ENCODE measurements at places on chromosomes 3 and 15. TPM values are rescaled to one million over a fixed set of nuclear protein-coding genes. Genes with fewer than 3 reads are reported as not detected.

Gene AHSG
- total RNA-seq = not detected

Gene UACA
- 32.9 TPM for total RNA-seq

Gene PCOLCE2
- total RNA-seq = 58.2 TPM

Gene SLC2A2
- not detected for total RNA-seq

Gene AGBL1
- not detected for total RNA-seq

Gene RASGRP1
- 0.42 TPM for total RNA-seq

Gene EFCC1
- 3.0 TPM for total RNA-seq

Gene GOLGA8G
- not detected for total RNA-seq

Gene PPM1M
- 9.0 TPM for total RNA-seq

Gene GLDN
- 10.8 TPM for total RNA-seq

Gene SEMA6D
- total RNA-seq = 19.7 TPM

Gene CXCR6
- 0.59 TPM for total RNA-seq

Gene SI
- total RNA-seq = not detected

DNA sequence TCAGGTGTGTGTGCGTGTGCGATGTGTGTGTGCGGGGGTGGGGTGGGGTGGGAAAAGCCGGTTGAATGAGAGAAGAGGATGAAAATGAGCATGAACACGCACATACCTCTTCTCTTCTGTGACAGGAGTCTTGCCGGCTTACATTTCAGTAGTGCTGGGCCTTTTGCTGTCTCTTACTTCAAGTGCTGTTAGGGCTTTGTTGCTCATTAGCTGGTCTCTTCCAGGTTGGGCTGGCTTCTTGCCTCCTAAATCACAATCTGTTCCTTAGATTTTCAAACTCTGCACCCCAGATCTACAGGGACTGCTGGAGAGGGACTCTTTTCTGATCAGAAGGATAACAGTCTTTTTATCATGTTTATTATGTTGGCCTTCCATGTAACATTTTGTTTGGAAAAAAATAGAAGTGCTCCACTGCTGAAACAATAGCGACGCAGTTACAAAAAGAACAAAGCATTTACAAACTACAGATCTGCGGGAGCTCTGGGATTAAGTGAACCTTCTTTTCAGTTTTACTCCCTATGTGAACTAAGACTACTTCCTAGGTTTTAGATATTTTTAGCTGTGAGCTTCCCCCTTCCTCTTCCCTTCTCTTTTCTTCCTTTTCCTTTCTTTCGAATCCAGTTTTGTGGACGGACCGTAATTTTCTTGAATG is 48.5 kb downstream of the USP13 start:
- DNase-seq = no peak

- no peak for DNase-seq
Measured at GRCh38 chr3:75906555-75907112, 121.3 kb upstream of the ZNF717 start.

GRCh38 chr3:108242776-108243175 is 20.6 kb upstream of the IFT57 start:
- no peak for DNase-seq

GRCh38 chr15:43440721-43441281 is 52.2 kb downstream of the TP53BP1 start:
- DNase-seq = no peak

GRCh38 chr3:46733026-46733800 is 15.5 kb upstream of the PRSS50 start:
- DNase-seq = no peak

- peak; percentile 6 for DNase-seq
Measured at GRCh38 chr3:13251166-13251903, 168.8 kb downstream of the NUP210 start.

- DNase-seq = no peak
Measured at GRCh38 chr15:44394062-44394461, 33.4 kb upstream of the CTDSPL2 start.

DNA sequence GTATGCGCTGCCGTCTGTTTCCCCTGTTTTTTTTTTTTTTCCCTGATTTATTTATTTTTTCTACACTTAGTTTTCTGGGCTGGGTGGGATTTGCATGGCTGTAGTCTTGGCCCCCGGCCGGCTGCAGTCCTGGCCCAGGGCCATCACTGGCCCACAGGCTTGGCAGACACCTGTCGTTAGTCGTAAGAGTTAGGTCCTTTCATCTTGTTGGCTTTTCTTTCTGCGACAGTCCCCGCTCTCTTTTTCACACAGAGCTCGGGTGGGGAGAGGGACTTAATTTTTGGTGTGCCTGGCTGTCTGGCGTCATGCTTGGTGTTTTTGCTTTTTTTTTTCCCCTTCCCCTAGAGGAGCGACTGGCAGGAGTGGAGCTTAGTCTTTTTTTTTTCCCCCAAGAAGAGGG is 183.4 kb downstream of the KLF13 start:
- no peak for DNase-seq

GRCh38 chr3:102006812-102007485 is 157.6 kb downstream of the NFKBIZ start:
- DNase-seq = no peak

DNA sequence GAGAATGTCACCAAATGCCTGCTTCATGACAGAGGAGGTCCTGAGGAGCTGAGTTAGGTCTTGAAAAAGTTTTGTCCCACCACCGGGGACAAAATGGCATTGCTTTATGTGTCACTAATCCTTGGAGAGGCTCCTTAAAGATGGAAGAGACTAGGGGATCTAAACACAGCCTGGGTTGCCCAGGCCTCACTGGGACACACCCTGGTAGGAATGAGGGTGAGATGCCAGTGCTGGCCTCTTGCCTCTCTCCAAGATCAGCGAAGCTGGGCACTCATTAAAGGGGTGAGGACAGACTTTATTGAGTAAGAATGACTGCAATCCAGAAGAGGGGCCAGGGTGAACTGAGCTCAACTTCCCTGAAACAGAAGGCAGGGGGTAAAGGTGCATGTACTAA is 58.5 kb upstream of the KLF13 start:
- DNase-seq = no peak

DNA sequence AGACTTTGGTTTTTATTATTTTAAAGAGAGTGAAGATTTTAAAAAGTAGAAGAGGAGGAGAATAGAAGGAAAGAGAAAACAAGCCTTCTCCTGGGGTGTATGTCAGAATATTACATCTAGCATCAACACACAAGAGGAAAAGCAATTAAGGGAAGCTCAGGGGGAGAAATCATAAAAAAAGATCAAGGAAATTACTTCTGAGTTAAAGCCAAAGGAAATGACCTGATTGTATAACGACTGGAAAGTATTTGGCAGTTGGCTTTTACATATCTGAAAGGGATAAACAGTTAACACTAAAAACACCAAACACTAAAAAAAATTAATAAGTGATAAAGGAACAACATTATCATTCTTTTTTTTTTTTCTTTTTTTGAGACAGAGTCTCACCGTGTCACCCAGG is 58.4 kb downstream of the CPNE4 start:
- DNase-seq = no peak

DNA sequence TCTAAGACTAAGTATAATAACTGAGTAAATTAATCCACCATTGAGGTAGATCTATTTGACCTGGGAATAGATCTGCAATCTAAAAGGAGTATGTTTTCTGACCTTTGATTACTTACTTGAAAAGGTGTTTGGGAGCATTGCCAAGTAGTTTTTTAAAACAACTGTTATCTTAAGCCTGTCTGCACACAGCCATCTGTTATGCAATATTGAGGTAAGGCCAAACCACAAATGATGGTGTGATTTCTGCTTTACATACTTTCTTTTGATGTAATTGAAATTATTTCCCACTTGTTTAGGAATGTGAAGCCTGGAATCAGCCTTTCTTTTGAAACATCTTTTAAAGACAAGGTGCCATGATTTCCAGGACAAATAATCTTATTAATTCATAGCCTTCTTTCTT is 274.0 kb downstream of the BBX start:
- no peak for DNase-seq

DNA sequence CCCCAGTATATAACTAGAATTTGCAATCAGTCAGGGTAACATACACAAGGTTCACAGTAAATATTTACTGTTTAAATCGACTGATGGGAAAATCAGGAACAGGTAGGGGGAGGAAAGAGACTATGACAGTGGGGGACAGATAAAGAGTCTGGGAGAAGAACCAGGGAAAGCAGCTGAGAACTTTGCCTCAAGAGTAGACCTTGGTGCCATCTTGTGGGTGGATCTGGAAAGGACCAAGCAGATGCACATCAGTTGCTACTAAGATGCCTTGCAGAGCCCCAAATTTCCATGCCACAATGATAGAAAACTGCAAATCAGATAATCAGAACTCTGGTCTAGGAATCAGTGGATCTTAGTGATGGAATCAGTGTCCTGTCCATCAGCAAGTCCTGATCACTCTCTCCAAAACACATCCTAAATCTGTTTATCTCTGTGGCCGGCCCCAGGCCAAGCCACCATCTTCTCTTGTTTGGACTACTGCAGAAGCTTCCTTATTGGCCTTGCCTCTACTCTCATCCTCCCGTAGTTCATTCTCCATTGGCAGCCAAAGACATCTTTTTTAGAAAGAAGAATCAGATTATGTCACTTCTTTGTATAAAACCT is 62.7 kb downstream of the PDE8A start:
- DNase-seq = no peak

- DNase-seq = no peak
Measured at GRCh38 chr3:186902154-186902553, 28.2 kb upstream of the ST6GAL1 start.

- DNase-seq = no peak
Measured at GRCh38 chr3:8563597-8563996, 62.0 kb downstream of the LMCD1 start.

DNA sequence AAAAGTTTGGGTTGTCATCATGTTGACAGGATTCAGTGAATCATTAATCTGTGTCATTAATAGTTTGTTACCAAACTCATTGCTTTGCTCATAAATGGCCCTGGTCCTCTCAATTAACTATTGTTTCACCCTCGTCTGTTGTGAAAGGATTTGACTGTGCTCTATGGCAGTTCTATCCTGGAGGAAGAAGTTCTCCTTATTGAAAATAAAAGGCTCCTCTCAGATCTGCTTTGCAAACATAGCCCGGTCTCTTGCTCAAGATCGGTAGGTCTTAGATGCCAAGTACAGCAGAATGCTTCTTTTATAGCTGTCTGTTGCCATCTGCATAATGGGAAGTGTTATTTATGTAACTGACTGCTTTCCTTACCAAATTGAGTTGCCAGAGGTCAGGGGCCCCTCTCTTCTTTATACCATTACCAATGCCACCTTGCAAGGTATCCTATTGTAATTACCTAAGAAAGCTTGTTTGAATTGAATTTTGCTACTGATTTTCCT is 146.5 kb downstream of the EBLN2 start:
- no peak for DNase-seq

GRCh38 chr3:65128346-65128745 is 440.5 kb upstream of the ADAMTS9 start:
- DNase-seq = no peak

DNA sequence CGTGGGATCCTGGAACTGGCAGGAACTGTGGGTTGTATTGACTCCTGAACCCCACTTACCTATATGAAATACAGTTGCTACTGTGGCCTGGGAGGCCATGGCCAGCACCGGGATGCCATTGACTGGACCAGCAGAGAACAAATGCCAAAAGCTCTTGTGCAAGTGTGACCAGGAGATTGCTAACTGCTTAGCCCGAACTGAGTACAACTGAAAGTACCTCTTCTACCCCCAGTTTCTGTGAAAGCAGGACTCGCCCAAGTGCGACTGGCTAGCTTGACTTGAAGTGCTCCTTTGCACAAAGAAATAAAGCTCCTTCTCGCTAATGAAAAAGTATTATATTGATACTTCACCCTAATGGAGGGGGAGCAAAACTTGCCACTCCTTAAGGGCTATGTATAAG is 101.3 kb upstream of the ATP11B start:
- DNase-seq = no peak

- peak; percentile 87 for DNase-seq
Measured at GRCh38 chr15:73697033-73697467, 12.9 kb downstream of the CD276 start.

DNA sequence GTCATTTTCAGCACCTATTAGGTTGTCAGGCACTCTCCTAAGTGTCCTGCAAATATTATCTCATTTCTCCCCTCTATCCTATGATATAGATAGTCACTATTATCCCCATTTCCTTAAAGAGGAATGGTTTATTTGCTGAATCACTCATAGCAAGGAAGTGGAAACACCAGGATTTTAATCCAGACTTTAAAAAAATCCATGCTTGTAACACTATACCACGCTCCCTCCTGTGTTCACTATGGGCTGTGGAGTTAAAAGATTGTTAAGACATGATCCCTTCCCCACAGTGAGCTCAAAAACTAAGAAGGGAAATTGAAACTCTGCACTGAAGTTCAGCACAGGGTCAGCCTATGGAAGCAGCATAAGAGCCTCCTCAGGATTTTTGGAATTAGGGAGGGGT is 60.2 kb downstream of the TMEM39A start:
- no peak for DNase-seq

DNA sequence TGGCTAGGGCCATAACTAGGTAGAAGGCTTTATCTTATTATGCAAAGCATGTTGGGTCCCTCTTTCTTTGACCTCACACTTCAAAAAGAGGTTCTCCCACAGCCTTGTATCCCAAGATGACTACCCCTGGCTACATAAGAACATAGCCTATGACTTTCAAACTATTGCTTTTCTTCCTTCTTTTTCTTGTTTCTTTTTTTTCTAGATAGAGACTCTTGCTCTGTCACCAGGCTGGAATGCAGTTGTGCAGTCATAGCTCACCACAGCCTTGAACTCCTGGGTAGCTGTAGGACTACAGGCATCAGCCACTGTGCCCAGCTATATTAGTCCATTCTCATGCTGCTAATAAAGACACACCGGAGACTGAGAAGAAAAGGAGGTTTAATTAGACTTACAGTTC is 47.2 kb downstream of the DIPK2A start:
- no peak for DNase-seq

- no peak for DNase-seq
Measured at GRCh38 chr3:194537732-194538247, 51.0 kb upstream of the ATP13A3 start.

GRCh38 chr3:52790741-52791140 is 3.9 kb upstream of the ITIH3 start:
- DNase-seq = no peak

DNA sequence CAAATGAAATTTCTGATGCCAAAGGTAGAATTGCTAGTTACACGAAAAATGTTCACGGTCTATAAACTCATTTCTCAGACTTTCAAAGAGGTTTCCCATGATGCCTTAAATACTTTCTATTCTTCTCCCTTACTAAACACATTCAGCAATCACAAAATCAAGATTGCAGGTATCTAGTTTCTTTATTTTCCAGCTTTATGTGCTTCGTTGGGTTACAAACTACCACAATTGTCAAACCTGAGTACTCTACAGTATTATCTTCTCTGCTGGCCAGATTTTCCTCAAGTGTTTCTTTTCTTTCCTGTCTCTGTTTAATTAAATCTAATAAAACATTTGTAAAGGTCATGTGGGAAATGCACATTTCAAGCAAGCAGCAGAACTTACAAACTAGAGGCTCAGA is 201.8 kb upstream of the ZNF385D start:
- no peak for DNase-seq

DNA sequence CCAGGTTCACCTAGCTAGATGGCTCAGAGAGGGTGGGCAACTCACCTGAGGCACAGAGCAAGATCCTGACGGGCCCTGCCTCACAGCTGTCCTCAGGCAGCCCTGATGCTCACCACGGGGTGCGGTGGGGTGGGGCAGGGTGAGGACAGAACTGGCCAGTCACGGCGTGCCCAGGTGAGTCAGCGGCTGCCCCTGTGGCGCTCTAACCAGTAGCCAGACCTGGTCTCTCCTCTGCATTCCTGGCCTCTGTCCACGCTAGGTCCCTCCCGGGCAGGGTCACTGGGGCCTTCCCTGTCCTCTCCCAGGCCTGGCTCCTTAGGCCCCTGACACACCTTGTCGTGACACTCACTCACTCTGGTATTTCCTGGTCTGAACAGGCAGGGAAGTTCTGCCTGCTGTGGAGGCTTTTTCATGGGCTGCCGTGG is 901 bp downstream of the ALS2CL start:
- DNase-seq = peak; percentile 51

GRCh38 chr3:196531418-196531817 is 16.3 kb upstream of the SMCO1 start:
- DNase-seq = no peak

Measured in left ventricle myocardium superior (tissue), 1 donor.